ENCODE measurements at places on chromosomes 4 and X.

DNA sequence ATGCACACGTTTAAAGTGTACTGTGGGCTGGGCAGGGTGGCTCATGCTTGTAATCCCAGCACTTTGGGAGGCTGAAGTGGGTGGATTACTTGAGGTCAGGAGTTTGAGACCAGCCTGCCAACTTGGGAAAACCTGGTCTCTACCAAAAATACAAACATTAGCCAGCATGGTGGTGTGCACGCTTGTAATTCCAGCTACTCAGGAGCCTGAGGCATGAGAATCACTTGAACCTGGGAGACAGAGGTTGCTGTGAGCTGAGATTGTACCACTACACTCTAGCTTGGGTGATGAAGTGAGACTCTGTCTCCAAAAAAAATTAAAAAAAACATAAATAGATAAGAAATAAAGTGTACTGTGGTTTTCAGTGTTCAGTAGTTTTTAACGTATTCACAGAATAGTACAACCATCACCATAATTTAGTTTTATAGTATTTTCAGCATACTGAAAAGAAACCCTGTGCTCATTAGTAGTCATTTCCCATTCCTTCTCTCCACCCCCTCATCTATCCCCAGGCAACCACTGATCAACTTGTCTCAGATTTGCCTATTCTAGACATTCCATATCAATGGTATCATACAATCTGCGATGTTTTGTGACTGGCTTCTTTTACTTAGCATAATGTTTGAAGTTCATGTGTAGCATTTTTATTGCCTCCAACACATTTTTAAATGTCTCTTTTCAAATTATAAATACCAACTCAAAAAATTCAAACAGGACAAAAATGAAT lies 19.1 kb downstream of the SLAIN2 start:
- no peaks in the 10 kb centered on the region for H3K27me3 ChIP-seq
- DNase-seq: no peak
- H3K27ac ChIP-seq: no peak overlapping the region
- peaks cover 26% of the 10 kb centered on the region for H3K4me1 ChIP-seq
- H3K36me3 ChIP-seq: no peaks in the 10 kb centered on the region
- H3K4me3 ChIP-seq: no peak overlapping the region

- no peaks in the 10 kb centered on the region for H3K36me3 ChIP-seq
- H3K4me1 ChIP-seq: no peaks in the 10 kb centered on the region
- no peaks in the 10 kb centered on the region for H3K27me3 ChIP-seq
- DNase-seq: no peak
- H3K4me3 ChIP-seq: no peak overlapping the region
Measured at GRCh38 chr4:78788007-78788889, 12.1 kb downstream of the BMP2K start.

GRCh38 chr4:142817442-142817841 lies 28.7 kb downstream of the INPP4B start:
- no peaks in the 10 kb centered on the region for H3K27me3 ChIP-seq
- no peak overlapping the region for H3K4me3 ChIP-seq
- no peaks in the 10 kb centered on the region for H3K4me1 ChIP-seq
- no peak for DNase-seq

GRCh38 chr4:55154290-55154880 lies 29.0 kb upstream of the KDR start:
- no peak for DNase-seq
- no peak overlapping the region for H3K4me3 ChIP-seq
- H3K4me1 ChIP-seq: no peaks in the 10 kb centered on the region
- H3K27ac ChIP-seq: no peak overlapping the region
- peaks cover 7% of the 10 kb centered on the region for H3K27me3 ChIP-seq

GRCh38 chr4:129583868-129584267 lies 487.9 kb downstream of the C4orf33 start:
- no peak overlapping the region for H3K27ac ChIP-seq
- DNase-seq: no peak
- H3K27me3 ChIP-seq: no peaks in the 10 kb centered on the region
- H3K36me3 ChIP-seq: no peaks in the 10 kb centered on the region
- H3K4me1 ChIP-seq: no peaks in the 10 kb centered on the region

- no peaks in the 10 kb centered on the region for H3K27me3 ChIP-seq
- no peak overlapping the region for H3K4me3 ChIP-seq
- DNase-seq: no peak
- peaks cover 41% of the 10 kb centered on the region for H3K4me1 ChIP-seq
- H3K36me3 ChIP-seq: no peaks in the 10 kb centered on the region
- H3K27ac ChIP-seq: no peak overlapping the region
Measured at GRCh38 chrX:41110801-41111625, 25.8 kb downstream of the USP9X start.

DNA sequence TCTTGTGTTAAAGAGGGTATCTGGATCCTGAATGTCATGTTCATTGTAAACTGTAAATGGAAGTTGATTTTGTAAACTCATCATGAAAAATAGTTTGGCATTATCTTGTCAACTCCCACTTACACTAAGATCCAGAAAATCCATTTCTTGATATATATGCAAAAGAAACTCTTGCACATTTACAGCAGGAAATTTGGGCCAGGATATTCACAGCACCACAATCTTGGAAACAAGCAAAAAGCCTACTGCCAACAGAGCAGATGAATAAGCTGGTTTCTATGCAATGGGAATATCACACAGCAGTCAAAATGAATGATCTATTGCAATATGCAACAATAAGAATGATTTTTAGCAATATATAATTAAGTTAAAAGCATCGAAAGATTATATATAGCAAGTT lies 8.6 kb downstream of the GABRA4 start:
- no peaks in the 10 kb centered on the region for H3K27me3 ChIP-seq
- no peaks in the 10 kb centered on the region for H3K36me3 ChIP-seq
- no peaks in the 10 kb centered on the region for H3K4me1 ChIP-seq
- H3K27ac ChIP-seq: no peak overlapping the region
- H3K4me3 ChIP-seq: no peak overlapping the region

GRCh38 chrX:138240266-138240665 lies 471.3 kb downstream of the FGF13 start:
- no peaks in the 10 kb centered on the region for H3K4me1 ChIP-seq
- no peaks in the 10 kb centered on the region for H3K36me3 ChIP-seq
- H3K27ac ChIP-seq: no peak overlapping the region
- H3K4me3 ChIP-seq: no peak overlapping the region
- no peak for DNase-seq

- H3K27ac ChIP-seq: no peak overlapping the region
- DNase-seq: no peak
- peaks cover 17% of the 10 kb centered on the region for H3K4me1 ChIP-seq
- H3K27me3 ChIP-seq: no peaks in the 10 kb centered on the region
- peaks cover 42% of the 10 kb centered on the region for H3K36me3 ChIP-seq
Measured at GRCh38 chr4:183262776-183263100, 57.3 kb downstream of the CLDN22 start.

Measured in lower lobe of right lung (tissue), 2 donors.